ENCODE measurements at places on chromosomes 13 and 19.

GRCh38 chr13:21481359-21481758 lies 22.3 kb upstream of the ZDHHC20 start:
- DNase-seq, result no peak

DNA sequence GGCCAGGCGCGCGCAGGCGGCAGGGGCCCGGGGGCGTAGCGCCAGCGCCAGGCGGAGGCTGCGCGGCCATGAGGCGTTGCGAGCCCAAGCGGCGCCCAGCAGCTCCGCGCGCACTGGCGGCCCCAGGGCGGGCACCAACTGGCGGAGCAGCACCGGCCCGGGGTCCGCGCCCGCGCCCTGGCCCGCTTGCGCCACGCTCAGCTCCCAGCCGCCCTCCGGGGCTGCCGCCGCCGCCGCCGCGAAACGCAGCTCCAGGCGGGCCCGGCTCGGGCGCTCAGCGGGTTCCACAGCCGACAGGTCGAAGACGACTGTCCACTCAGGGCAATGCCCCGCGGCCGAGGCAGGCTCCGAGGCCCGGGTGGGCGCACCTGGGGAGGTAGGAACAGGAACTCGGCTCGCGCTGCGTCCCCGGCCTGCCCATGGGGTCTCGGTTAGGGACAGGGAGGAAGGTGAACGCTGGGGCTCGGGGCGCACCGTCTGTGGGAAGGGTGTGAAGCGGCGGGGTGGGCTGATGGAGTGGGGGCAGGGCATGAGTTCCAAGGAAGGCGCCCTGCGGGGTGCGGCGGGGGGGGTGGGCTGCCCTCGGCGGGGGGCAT lies 26.8 kb downstream of the CERS1 start:
- no peak for DNase-seq

- no peak for DNase-seq
These were observed 1.9 kb downstream of the ISOC2 start for GRCh38 chr19:55459551-55459949.

GRCh38 chr13:110161112-110161882 lies 145.7 kb downstream of the COL4A1 start:
- DNase-seq, result peak; percentile 72

DNA sequence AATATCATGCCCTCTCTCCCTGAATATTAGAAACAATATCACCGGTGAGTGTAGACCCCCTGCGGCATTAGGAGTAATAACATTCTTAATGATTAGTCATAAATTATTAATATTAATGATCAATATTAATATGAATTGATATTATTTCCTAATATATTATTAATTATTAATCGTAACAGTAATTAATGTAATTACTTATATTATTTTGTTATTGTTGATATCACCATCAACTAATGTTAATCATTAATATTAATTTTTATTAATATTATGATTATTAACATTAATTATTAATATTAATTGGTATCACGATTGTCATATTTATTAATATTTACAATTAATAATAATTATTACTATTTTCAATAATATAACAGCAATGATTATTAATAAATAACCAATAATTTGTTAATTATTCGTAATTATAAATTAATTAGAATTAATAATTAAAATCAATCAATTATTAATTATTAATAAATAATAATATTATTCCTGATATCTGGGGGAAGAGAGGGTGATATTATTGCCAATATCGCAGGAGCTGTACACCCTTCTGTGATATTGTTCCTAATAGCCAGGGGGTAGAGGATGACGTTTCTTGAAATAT lies 528.8 kb upstream of the PCDH20 start:
- DNase-seq, result no peak

DNA sequence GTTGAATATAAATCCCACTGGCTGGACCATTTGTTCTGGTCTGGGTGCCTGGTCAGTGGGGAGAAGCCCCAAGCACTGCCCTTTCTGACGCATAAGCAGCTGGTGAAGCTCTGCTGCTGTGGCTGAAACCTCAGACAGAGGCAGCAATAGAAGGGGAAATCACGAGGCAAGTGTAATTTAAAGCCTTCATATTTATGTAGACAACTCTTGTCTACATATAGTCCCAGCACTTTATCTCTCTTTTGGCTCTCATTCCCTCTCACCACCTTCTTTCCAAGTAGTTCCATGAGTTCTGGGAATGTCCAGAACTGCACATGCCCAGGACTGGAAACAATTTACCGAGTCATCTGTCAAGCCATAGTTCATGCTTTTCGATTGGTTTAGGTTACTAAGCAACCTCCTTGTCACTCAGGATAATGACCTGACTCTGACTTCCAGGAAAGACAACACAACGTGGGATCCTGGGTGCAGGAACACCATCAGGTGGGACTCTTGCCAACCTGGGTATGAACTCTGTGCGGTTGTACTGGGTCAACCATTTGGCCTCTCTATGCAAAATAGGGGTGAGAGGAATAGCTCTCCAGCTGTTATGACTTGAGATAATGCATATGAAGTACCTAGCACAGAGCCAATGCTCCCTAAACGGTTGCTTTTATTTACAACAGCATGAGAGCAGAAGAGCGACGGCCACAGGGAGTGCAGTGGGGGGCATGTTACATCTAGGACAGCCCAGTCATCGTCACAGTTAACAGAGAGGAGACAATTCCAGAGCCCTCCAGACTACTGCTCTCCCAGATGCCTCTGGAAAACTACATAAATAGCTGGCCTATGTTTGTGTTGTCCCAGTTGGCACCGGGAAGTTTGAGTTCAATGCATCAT lies 321.9 kb downstream of the FOXO1 start:
- DNase-seq, result no peak

DNA sequence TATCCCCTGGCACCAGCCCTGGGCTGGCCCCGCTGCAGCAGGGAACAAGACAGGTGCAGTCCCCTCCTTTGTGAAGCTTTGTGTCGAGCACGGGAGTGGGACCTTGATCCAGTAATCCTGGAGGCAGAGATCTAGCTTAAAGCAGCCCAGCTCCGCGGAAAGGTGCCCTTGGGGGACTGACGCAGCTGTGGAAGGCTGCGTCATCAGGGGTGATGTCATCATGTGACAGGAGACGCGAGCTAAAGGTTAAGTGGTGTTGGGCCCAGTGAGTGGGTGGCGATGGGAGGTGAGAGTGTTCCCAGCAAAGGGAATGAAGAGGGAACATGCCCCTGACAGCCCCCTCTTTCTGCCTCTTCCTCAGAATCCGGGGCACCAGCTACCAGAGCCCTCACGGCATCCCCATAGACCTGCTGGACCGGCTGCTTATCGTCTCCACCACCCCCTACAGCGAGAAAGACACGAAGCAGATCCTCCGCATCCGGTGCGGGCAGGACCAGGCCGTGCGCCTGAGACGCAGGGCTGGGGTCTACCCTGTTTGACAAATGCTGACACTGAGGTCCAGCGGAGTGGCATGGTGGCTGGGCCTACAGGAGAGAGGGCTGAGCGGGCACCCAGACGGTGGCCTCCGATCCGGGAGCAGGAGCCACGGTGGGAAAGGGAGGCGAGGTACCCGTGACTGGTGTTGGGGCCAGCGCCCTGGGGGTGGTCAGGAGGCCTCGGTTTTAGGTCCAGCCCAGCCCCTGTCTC lies 2.6 kb downstream of the LHB start:
- no peak for DNase-seq

DNA sequence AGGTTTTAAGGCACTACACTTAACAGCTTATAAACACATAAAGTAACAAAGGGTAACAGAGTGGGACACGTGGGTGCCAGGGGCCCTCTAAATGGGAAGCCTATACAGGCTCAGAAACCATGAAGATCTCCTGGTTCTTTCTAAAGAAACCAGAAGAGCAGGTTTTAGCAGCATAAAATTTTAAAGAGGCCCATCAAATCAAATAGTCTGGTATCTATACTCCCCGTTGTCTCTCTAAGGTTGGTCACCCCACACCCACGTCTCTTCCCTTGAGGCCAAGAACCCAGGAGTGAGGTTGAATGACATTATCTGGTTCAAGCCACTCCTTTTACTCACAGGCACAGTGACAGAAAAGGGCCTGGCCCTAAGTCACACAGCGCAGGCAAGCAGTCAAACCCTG lies 4.6 kb upstream of the DYRK1B start:
- no peak for DNase-seq
